ENCODE measurements at places on chromosomes 1 and 21.

DNA sequence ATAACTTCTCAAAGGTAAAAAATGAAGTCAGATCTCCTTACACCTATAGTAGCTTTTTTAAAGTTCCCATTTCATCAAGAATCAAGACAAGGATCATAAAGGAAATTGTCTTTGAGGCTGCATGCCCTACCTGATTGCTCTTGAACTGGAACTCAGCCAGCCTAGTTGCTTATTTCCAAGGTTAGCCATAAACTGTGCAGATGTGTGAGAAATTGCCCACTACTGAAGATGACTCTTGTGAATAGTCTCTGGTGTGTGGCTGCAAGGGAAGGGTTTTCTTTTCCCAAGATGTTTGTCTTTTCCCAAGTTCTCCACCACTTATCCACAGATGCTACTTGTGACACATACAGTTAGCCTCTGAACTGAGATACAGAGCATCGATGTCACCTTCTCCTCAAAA lies 81.7 kb upstream of the DUSP10 start:
- DNase-seq = no peak

DNA sequence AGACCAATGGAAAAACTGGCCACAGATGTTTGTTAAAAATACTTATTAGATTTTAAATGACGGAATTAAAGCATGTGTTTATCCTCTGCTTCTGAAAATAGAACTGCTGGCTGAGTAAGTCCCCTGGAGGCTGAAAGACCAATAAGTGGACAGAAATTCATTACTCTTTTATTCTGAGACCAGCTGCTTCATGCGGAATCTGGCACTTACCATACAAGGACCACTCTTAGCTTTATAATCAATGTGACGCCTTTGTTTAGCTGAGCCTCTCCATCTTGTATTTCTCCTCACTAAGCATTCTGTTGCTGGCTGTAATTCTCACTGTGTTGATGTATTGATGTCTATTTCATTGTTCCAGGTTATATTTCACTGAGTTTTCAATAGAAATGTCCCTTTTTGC lies 6.3 kb upstream of the EXO1 start:
- DNase-seq = no peak

GRCh38 chr1:18094096-18094495 lies 13.5 kb upstream of the IGSF21 start:
- no peak for DNase-seq

DNA sequence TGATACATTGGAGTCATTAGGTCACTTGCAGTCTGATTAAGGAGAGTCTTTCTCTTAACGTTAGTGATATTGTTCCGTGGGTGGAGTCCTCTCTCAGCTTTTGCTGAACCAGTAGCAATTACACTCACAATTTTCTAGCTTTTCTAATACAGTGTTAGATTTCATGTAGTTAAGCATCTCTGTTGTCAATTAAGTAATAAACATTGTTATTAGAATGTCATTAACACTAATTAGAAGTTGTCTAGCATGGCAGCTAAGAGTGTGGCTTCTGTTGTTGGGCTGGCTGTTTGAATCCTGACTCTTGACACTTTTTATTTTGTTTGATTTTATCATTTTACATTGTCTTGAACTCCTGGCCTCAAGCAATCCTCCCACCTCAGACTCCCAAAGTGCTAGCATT lies 33.4 kb downstream of the FAAH start:
- DNase-seq = no peak

GRCh38 chr1:5002676-5003075 lies 348.3 kb downstream of the AJAP1 start:
- DNase-seq = no peak

DNA sequence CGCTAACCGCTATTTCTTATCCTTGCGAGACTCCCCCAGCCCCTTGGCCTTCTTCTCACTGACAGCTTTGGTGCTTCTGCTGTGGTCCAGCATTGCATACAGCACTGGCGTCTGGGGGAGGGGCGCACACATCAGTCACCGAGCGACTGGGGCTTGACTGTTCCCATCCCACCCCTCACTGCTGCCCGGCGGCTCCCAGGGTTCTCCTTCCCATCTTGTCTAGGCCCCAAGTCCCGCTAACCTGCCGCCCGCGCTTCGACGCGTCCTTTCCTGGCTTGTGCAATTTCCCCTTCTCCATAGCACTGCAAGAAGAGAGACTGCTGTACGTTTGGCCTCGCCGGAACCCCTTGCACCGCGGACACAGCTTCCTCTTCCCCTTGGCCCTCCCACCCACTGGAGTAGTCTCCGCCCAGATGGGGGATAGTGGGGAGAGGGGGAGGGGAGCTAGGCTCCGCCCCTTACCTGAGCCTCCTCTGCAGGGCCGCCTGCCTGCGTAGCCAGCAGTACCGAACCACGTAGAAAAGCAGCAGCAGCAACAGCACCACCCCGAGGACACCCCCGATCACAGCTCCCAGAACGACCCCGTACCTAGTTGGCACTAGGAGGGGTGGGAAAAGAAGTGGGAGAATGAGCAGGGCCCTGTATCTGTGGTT lies 3.8 kb downstream of the MPZ start:
- peak; percentile 73 for DNase-seq

DNA sequence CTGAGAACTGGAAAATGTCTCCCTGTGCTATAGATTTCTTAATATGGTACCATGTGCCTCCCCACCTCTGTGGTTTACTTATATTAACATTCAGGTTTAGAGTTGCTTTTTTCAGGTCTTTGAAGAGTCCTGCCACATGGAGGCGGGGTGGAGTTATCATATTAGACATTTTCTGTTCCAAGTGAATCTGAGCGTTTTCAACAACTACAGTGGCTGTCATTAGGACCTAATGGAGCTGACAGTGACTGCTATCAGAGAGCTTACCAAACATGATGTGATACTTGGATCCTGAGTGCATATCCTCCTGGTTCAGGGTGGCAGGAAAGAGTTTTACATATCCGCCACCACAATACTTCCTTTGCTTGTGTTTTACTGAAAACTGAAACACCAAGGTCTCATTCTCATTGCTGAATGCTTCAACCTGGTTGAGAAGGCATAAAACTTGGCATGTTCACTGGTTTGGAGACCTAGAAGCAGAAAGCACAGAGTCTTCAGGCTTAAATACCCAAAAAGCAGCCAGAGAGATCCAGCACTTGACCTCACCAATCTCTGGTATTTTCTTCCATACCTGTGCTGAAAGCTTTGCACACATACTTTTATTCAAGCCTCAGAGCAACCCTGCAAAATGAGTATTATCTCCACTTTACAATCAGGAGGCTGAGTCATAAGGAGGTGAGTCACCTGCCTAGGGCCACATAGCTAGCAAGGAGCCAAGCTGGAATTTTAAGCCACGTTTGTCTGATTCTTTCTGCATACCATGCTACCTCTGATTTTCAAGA lies 47.4 kb upstream of the OSBPL9 start:
- DNase-seq = peak; percentile 1

DNA sequence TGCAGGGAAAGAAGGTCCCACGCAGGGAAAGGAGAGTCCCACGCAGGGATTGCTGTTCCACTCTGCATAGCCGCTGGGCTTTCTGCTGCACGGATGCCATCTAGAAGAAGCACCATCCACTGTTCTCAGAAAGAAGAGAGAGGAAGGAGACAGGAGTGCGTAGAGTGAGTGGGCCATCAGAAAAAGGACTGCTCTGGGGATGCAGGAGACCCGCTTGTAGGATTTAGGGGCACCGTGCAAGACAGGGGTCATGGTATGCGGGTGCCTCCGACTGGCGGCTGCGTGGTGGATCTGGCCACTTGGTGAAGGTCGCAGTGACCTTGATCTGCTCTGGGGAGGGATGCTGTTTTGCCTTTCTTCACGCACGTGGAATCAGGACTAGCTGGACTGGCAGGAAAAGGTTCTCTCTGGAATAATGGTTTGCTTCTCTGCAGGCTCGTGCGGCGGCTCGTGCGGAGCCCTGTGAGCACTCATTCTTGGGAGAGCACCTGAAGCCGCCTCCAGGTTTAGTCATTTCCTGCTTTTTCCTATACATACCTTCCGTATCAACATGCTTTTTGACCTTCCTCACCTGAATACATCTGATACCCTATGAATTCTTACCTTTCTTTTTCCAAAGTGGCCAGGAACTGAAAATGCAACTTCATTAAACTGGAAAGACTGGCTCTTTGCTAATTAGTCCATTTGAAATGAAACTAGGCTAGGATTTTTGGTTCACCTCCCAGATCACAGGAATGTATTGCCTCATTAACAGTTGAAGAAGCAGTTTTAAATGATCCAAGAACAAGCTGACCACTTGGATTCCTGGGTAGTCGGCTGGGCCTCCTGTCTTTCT lies 181.6 kb downstream of the KIF26B start:
- DNase-seq = no peak

GRCh38 chr1:183675381-183675780 lies 22.3 kb upstream of the APOBEC4 start:
- DNase-seq = no peak

DNA sequence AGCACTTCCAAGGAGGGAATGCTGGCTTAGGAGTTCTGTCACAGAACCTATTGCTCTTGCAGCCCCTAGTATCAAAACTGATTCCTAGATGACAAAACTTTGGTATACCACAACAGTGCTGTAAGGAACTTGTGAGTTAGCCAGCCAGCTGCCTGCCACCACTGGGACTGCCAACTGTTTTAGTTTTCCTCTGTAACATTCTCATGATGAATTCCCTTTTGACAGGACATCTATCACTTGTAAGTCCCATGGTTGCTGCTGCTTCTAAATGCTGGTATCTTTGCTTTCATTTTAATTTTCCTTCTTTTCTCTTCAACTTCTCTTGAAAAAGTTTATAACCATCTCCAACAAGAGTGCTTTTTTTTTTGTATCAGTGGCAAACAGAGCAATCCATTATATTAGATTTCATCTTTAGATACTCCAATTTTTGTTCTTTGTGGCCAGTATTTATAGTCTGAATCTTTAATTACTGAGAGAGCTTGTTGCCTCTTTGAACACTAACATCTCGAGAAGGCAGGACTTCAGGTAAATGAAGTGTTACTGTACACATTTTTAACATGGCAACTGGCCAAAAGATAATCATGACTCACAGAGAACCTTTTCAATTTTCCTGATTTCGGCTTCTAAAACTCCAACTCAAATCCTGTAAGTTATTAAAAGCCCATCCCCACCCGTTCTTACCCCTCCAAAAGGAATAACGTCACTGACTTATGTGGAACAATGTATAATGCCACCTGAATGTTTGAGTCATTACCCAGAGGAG lies 19.8 kb downstream of the DBT start:
- no peak for DNase-seq

DNA sequence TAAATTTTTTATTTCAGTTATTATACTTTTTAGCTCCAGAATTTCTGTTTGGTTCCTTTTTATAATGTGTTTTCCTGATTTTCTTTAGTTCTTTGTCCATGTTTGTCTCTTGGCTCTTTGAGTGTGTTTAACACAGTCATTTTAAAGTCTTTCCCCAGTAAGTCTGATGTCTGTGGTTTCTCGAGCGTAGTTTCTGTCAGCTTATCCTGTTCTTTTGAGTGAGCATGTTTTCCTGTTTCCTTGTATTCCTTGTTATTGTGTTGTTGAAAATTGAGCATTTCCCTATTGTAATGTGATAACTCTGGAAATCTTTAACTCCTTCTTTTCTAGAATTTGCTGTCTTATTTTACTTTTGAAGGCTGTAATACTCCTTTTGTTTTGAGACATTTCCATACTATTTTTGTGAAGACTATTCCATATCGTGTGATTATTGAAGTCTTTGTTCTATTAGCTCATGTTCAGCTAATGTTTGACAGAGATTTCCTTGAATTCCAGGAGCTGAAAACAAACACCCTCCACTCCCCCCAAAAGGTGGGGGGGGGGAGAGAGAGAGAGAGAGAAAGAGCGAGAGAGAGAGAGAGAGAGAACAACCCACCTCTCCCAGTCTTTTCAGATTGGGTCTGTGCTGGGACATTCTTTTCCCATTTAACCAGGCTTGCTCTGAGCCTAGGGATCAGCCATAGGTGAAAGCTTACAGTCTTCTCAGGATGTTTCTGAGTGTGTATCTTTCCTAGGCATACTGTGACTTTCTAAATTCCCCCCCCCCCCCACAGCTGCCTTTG lies 38.3 kb downstream of the SDCCAG8 start:
- DNase-seq = no peak

DNA sequence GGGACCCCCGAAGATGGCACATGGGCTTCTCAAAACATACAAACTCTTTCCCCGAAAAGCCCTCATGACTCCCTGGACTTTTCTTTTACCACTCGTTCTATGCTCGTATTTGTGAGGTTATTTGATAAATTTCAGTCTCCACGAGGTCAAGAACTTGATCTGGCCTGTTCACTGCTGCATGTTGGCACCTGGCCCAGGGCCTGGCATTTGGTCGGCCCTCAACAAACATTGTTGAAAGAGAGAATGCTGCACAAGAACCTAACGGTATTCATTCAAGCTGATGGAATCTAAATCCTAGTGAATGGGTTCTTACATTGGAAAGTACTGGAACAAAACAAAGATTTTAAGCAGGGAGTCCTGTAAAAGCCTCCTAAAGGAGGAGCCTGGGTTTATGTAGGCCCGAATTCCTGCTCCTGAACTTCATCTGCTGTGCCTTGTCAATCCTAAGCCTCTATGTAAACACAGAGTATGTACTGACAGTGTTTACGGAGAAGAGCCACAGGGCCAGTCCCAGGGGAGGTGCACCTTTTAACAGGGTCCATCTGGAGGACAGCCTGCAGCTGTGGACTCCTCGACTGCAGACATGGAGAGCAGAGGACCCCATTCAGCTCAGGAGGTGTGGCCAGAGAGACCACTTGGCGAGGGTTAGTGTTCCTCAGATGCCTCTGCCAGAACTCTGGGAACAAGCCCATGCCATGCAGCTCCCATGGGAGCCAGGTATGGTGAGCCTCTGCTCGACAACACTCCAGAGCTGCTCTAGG lies 46.9 kb downstream of the L1TD1 start:
- DNase-seq = no peak

Data from activated CD8-positive, alpha-beta memory T cell treated with anti-CD3 and anti-CD28 coated beads for 1 hour (primary cell).